Brain pericyte (primary cell): ENCODE measurements at places on chromosomes 3 and 15.

DNA sequence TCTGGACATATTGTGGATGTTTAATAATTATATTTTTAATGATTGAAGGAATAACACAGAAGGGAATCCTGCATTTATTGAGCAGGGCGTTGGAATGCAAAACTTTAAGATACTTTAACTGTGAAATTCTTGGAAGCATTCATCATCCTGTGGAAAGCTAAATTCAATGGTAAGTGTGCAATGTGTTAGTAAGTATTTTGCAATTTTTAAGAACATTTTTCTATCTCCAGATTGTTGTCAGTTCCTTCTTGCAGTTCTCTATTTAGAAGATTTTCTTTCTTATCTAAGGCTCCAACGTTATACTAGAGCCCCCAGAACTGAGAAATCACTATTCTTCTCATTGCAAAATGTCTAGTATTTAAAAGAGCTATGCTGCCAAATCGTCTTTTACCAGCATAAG is 132.2 kb upstream of the TSC22D2 start:
- no peak for DNase-seq

DNA sequence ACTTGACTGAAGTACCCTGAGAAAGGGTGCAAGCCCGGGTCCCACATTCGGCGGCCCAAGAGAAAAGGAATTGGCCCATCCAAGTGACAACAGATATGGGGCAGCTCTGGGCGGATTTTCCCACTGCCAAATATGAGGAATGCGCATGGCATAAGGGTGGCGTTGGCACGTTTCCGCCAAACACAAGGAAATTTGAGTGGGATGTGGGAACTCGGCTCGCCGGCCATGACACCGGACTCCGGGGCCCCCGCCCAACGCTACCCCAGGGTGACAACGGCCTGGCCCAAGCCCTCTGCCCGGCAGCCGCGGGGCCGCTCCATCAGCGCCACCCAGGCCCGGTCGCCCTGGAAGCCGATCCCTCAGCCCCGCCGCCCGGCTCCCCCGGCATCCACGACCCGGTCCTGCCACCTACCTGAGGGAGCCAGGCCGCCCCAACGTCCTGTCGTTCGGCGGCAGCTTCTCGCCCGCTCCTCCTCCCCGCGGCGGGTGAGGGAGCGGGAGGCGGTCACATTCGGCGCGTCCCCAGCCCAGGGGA is 449 bp downstream of the RAF1 start:
- DNase-seq, result no peak

DNA sequence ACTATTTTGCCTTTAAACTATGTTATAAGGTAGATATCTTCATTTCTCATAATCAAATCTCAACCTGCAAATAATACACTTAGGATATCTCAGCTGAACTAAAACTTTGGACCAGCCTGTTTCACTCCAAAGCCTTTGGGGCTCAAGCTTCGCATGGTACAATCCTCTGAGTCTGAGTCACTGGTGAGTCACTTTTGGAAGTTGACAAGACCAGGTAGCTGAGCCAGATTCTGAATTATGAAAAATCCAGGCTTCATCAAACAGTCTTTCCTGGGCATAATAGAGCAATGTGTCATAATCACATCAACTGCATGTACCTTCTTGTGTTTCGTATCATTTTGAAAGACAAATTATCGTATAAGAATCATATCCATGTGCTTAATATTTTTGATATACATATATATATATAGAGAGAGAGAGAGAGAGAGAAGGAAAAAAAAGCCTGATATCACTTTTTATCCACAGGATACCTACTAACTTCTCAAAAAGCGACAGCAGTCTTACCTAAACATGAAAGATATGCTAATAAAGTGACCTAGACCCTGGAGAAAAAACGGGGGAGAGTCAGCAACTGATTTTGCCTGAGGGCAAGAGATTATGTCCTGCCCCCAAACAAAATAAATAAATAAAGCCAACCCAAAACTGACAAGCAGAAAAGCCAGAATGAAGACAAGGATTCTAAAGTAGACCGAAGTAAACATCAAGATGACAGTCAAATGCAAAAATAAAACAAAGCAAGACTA is 263.9 kb upstream of the TGFBR2 start:
- peak; percentile 33 for DNase-seq

- no peak for DNase-seq
These were observed 252.1 kb downstream of the CPNE4 start for GRCh38 chr3:131782751-131783150.

- no peak for DNase-seq
These were observed at the start of gene RAB6B for GRCh38 chr3:133895208-133896001. TSS of gene RAB6B (minus strand) at chr3:133895882. CDS start at chr3:133895466, 416 bp downstream.

DNA sequence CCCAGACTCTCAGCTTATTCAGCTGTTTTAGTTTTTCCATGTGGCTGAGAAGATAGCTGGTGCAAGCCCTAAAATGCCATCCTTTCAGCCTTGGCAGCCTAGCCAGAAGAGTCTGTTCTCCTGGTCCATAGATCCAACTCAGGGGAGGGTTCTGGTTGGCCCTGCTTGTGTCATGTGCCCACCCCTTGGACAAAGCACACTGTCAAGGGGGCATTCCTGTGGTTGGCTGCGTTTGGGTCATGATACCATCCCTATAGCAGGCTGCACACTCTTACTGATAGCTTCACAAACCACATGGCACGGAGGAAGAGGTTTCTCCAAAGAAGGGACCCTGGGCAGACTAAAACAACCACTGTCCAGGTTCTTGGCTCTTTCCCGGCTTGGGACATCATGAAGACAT is 8.4 kb upstream of the FSTL1 start:
- no peak for DNase-seq

- DNase-seq, result no peak
These were observed 179.4 kb downstream of the CD47 start for GRCh38 chr3:107911337-107912000.

GRCh38 chr15:33852570-33852969 is 115.7 kb upstream of the CHRM5 start:
- no peak for DNase-seq

DNA sequence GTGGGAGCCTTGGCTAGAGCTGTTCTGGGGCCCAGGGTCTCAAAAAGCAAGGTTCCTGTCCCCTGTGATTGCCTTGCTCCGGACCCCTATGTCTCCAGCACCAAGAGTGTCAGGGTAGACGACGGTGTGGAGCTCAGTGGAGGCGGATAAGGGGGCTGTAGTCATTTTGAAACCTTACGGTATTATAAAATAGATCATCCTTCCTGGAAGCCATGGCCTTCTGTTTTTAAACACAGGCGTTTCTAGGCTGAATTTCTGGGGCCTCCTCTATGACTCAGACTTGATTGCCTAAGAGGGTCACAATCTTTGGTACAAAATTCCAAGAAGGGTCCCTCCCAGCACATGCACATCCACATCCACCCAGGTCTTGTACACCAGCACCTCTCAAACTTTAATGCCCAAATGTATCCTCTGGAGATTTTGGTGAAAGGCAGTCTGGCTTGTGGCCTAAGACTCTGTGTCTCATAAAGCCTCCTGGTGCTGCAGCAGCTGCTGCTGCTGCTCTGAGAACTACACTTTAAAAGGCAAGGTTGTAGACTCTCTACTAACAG is 70.5 kb upstream of the XCR1 start:
- no peak for DNase-seq

DNA sequence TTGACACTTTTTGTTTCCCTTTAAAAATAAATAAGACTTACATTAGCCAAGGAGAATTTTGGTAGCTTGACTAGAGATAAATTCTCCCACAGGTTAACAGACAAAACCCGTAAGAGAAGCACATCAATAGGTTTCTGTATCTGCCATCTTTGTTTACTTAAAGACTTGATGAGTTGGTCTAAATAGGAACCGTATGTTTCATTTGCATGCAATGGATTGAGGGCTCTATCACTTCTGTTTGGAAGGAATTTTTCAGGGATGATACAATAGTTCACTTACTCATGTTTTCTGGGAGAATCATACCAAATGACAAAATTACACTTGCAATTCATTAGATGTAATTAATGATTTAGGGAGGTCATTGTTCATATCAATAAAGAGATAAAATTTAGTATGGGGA is 631.5 kb upstream of the NR2F2 start:
- no peak for DNase-seq
